SK-N-SH treated with all-trans-retinoic acid at 6 μM for 48 hours (cell line): ENCODE measurements at places on chromosomes 4 and X.

GRCh38 chrX:129932016-129932820 is 26.3 kb downstream of the UTP14A start:
- peak; percentile 66 for ATAC-seq

GRCh38 chr4:125492957-125493356 is 178.2 kb downstream of the FAT4 start:
- ATAC-seq: peak; percentile 56; the same call in 2 of the 3 replicates

DNA sequence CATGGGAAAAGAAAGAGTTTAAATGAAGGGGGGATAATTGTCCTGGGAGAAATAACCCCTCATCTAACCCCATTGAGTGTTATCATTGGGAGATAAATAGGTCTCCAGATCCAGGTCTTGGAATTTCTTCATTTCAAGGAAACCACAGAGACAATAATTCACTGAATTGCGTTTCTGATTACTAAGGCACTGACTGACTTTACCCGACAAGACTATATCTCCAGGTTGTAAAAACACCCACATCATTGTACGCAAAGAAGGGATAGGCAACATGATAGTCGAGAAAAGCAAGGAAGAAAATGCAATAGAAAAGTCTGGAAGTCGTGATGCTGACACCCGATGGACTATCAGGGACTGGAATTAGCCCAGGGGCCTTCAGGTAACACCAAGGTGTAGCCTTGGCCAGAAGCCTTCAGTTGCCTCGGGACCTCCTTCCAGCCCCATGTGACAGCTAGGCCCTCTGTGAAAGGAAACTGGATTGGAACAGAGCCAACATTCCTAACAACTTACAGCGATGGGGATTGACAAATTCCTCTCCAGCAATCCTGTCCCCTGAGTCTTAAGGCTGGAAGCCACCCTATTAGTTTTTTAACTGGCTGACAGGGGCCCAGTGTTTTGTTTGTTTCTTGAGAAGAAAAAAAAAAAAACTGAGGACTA is 46.5 kb upstream of the RAB9B start:
- ATAC-seq: peak; percentile 66

DNA sequence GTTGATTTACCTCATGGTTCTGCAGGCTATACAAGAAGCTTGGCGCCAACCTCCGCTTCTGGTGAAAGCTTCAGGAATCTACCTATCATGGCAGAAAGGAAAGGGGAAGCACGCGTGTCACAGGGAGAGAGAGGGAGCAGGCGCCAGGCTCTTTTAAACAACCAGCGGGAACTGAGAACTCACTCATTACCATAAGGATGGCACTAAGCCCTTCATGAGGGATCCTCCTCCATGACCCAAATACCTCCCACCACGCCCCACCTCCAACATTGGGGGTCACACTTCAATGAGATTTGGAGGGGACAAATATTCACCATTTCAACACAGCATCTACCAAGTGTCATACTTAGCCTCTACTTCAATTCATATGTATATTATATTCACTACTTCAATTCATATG is 18.8 kb upstream of the TBC1D8B start:
- ATAC-seq: no peak

DNA sequence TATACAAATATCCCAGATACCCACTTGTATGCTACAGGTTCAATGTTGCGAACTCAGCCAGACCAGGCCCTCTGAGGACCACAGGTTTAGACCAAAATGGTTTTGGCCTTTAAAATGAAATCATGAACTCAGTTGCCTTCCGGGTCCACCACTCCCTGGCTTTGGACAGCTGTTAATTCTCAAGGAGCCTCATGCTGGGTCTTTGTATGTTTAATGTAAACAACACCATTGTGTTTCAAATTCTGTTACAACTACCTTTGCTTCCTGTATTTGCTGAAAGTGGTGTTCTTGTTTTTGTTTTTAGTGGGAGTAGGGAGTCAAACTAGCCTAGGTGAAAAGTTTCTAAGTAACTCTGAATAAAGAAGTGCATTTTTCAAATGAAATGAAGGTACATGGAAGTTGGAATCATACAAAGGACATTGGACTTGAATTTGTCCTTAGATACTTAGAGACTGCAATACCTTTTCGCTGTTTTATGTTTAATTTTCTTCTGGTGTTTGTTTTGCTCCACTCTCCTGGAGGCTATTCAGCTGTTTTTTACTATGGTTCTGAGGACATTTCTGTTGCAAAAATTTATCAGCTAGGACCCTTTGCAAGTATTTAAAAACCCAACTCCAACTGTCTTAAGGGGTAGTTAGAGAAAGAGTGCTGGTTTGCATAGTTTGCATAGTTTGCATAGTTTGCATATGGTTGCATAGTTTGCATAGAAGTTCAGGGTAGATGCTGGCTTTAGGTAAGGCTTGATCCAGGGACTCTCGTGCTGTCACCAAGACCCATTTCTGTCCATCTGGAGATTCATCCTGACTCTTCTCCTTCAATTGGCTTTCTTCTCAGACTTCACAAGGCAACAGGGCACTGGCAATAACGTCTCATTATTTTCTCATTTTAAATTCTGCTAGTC is 70.1 kb downstream of the MID1IP1 start:
- ATAC-seq: no peak

DNA sequence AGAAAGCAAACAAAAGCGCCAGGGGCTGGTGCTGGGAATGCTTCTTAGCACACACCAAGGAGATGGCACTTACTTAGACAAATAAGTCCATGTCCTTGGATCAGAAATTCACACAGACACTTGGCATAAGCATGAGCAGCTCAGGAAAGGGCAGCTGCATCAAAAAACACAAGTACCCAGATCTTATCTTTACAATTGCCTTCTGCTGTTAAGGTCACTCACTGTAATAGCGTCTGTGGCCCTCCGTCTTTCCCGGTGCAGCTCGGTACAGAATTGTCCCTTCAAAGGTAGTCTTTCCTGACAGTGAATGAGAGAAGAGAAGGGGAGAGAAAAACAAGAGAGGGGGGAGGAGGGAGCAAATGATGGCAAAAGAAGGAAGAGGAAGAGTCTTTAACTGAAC is 172.1 kb upstream of the MAP3K15 start:
- ATAC-seq: no peak

GRCh38 chr4:110128472-110128919 is 69.9 kb downstream of the ELOVL6 start:
- no peak for ATAC-seq

GRCh38 chrX:12953420-12953819 is 21.5 kb upstream of the TMSB4X start:
- no peak for ATAC-seq

DNA sequence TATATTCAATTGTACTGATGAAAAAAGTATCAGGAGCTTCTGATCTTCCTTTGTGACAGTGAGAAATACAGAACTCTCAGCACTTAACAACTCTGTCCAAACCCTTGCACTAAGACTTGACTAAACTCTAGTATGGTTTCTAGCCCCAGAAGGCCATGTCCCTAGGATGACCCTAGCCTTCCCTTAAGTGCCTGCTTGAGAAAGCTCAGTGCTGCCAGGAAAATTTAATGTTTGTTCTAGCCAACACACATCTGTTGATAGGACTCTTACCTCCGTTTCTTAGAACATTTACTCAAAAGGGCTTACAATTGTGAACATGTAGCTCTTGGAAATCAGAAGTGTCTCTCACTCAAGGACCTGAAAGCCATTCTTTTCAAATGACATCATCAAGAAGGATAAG is 1055.2 kb upstream of the FTHL17 start:
- ATAC-seq: no peak

DNA sequence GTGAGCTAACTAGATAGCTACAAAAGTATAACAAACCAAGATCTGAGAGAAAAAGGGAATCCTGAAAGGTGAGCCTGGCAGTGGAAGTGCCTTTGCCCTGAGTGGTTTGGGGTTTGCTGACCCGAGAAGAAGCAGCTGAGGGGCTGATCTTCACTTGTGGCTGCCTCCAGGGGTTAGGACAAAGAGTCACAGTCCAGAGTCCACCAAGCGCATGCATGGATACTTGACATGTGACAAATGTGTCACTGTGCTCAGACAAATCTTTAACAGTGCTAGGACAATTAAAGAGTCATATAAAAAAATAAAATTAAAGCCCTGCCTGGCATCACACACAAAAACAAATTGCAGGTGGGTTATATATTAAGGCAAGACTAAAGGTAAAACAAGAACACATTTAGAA is 26.4 kb downstream of the HMGB3 start:
- no peak for ATAC-seq

- no peak for ATAC-seq
Measured at GRCh38 chrX:136586386-136586785, 54.4 kb downstream of the VGLL1 start.

- no peak for ATAC-seq
Measured at GRCh38 chr4:67092351-67092750, 453.0 kb downstream of the CENPC start.

GRCh38 chrX:65300104-65300809 is 234.3 kb downstream of the LAS1L start:
- ATAC-seq: no peak

GRCh38 chrX:107729558-107730297 is 45.9 kb downstream of the TSC22D3 start:
- ATAC-seq: no peak

GRCh38 chr4:147560625-147561024 is 56.6 kb upstream of the TMEM184C start:
- ATAC-seq: no peak

GRCh38 chr4:163482190-163482589 is 8.6 kb upstream of the TKTL2 start:
- no peak for ATAC-seq

- peak; percentile 11 for ATAC-seq
Measured at GRCh38 chrX:45803383-45803921, 602.8 kb upstream of the DIPK2B start.

DNA sequence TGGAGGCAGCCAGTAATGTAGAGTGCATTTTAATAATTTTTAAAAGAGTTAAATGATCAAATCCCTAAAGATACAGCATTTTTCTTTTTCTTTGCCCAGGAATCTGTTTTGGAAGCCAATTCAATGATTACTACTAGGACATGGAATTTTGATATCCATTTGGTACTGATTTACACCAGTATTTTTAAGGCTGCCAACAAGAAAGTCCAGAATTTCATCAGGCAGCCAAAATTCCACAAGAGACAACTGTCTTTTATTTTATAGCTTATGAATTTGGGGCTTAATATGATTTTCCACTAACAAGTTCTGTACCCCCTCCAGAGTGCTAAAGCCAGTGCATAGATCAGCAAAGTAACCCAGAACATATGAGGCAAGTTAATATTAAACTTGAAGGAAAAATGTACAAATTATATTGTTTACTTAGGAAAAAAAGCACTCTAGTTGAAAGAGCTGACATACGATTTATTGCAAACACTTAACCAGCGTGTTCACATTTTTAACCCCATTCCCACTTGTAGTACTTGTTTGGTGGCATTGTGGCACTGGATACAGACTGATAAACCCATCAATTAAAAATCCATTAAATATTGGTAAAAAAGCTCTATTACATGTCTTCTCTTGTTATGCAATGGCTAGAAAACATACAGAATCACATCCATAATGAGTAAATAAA is 259.7 kb downstream of the DCHS2 start:
- ATAC-seq: no peak

DNA sequence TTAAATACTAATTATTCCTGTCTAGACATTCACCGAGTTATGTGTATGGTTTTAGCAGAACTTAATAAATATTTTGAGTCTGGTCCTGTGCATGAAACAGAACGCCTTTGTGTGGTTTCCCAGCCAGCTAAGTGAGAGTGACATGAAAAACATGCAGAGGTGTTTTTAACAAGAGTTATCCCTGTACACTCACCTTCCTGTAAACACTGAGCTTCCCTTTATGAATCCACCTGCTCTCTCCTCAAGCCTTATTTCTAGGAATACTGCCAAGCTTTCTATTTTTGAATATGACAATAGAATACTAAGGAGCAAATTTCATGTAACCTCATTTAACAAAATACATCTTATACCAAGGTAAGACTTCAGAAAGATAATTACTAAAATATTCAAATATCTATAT is 270.3 kb upstream of the CTSO start:
- no peak for ATAC-seq
